ENCODE measurements at places on chromosomes 5 and 9.

DNA sequence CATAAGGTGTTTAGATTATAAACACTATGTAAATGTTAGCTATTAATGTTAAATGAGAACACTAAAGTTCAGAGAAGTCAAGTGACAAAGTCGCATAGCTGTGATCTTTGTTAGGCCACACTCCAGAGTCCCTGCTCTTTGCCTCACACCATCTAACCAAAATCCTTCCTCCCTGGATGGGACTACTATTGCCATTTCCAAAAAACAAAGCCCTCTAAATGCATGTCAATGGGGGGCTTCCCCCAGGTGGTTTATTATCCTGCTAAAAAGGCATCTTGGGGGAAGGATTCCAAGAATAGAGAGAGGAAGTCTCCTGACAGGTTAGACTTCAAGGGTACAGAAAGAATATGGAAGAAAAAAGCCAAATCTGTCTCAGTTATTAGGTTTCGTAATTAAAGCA, 10.4 kb downstream of the NR6A1 start:
- DNase-seq, result no peak

- no peak for DNase-seq
Observed at GRCh38 chr5:160635663-160636062, 214.0 kb downstream of the PTTG1 start.

- DNase-seq, result no peak
Observed at GRCh38 chr5:81125959-81126358, 107.2 kb upstream of the CKMT2 start.

GRCh38 chr5:79691007-79691406, 1.4 kb downstream of the CMYA5 start:
- DNase-seq, result no peak
